ENCODE measurements at places on chromosomes 2 and 18.

- no peak for DNase-seq
These were observed 20.2 kb downstream of the GREB1L start for GRCh38 chr18:21262244-21262643.

GRCh38 chr2:121596221-121597080, 52.8 kb downstream of the CLASP1 start:
- DNase-seq, result no peak

GRCh38 chr2:110943070-110943634, 177.6 kb upstream of the BCL2L11 start:
- DNase-seq, result no peak

- no peak for DNase-seq
These were observed 5.4 kb upstream of the HPCAL1 start for GRCh38 chr2:10297191-10297830.

DNA sequence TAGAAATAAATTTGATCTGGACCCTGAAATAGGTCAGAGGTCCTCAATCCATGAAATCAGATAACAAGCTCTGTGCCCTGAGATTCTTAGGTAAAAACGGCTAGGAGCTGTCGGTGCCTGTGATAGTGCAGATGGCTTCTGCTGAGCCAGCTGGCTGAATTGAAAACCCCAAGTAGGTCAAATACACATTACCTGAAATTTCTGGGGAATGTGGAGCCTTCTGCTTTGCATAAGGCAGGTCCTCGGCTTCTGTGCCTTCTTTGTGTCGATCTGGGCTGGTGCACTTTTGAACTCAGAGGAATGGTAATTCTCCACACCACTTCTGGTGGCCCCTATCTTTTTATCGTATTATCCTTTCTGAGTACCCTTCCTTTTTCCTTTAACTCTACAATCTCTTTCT, 66.6 kb downstream of the CNTNAP5 start:
- no peak for DNase-seq

DNA sequence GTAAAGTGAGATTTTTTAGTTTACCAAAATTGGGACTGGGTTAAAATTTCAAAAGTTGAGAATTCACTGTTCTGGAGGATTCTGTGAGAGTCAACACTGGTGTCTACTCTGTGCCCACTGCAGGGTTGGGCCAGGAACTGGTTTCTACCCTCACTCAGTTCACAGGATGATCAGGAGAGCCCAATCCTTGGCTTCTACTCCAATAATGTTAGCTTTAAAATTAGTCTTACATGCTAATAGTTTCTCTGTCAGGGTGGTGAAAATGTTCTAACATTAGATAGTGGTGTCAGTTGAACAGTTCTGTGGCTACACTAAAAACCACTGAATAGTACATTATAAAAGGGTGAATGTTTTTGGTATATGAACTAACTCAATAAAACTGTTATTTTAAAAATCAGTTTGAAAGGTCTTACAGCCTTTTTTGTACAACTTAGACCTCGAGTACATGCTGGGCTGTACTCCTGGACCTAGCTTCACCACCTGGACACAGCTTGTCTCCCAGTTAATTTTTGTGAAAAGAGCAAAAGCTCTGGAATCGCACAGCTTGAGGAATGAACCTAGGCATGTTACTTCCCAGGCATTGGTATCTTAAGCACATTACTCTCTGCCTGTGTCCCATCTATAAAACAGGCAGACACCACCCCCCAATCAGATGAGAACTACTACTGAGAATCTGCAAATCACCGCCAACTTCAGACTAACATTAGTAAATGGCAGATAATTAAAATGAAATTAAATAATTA, 44.4 kb downstream of the ACVR1 start:
- DNase-seq, result no peak

- no peak for DNase-seq
These were observed 50.4 kb upstream of the BZW1 start for GRCh38 chr2:200761266-200761665.

- DNase-seq, result no peak
These were observed 338.3 kb downstream of the CYRIA start for GRCh38 chr2:16327326-16327725.

- no peak for DNase-seq
These were observed 261.0 kb upstream of the SIX3 start for GRCh38 chr2:44680424-44680971.

GRCh38 chr2:156192468-156192867, 140.1 kb downstream of the NR4A2 start:
- DNase-seq, result no peak

GRCh38 chr2:136116813-136117390, 1.0 kb downstream of the CXCR4 start:
- DNase-seq, result no peak

DNA sequence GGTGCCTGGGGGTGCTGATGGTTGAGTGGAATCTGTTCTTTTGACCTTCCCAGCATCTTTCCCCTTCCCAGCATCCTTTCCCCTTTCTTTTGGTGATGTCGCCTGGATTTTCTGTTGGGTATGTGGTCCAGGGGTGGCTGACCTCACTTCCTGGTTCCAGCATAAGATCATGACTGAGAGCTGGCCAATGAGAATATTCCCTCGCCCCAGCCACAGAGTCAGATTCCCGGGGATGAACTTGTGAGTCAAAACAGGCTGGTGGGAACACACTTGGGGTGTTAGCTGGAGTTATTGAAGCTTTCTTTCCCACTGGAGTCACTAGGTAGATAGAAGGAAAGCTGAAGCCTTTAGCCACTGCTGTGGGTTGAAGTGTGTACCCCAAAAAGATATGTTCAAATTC, 28.0 kb upstream of the FOSL2 start:
- DNase-seq, result no peak

DNA sequence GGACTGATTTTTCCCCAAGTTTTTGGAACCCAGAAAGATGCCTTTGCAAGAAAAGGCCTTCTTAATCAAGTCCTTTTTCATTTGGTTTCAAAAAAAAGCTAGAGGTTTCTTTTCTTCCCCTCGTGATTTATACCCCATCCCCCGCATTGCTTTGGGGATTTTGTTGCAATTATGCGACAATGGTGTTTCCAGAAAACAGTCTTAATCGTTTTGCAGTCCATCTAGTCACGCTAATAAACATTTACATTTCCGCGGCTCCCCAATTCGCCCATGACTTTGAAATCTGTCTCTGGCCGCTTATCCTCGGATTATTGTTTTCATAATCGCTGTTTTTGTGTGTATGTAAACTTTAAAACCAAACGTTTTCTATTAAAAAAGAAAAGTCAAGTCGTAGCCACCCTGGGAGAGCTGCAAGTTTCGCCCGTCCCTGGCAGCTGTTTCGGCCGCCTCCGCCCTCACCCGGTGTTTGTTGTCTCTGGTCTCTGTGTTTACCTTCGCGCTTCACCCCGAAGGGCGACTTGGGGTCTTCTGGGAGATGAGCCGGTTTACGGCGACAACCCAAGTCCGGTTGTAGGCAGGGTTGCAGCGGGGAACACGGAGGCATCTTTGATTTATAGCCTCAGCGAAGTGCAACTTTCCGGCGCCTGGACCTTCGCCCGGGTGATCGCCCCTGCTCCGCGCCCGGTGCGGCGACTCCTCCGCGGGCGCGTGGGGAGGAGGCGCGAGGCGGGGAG, 667 bp downstream of the SP9 start:
- DNase-seq, result no peak

- DNase-seq, result peak; percentile 18
These were observed at the start of gene REEP1 for GRCh38 chr2:86337244-86337835. Gene REEP1 (minus strand): TSS chr2:86337626. CDS start chr2:86337510, 116 bp downstream.

- DNase-seq, result no peak
These were observed 245.9 kb upstream of the SPOPL start for GRCh38 chr2:138255670-138256069.

DNA sequence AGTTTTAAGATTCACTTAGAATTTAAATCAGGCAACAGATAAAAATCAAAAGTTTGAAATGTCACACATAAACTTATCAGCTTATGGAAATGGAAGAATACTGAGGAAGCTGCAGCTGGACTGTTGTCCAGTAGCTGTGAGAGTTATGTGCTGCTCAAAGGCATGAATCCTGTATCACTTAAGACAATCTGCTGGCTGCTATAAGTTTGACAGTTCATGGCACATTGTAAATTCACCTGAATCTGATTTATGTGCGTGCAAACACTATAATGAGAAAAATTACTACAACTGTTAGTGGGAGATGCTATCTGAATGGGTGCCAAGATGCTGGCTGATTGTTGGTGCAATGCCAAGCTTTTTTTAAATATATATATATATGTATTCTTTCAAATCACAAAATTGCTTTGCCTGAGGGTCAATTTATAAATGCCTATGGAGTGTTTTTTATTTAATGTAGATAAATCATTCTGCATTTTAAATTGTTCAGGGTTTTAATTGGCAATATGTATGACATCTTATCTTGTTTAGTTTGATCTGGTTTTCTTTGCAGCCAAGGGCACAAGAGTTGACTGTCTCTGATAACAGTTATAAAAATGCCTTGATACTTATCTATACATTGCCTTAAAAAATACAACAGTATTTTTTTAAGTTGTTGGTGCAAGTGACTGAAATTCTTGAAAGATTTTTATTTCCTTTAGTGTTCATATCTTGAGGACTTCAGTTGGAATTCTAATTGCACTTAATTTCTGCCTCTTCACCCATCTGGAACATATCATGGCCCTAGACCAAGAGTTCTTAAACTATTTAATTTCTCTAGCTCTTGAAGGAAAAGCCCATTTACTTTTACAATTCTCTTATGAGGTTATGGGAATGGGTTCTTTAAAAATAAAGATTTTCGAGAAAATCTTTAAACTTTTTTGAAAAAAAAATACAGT, 48.7 kb downstream of the CAVIN2 start:
- DNase-seq, result no peak

- DNase-seq, result no peak
These were observed 73.1 kb downstream of the BOD1L2 start for GRCh38 chr18:57219964-57220363.

GRCh38 chr2:74130211-74130995, 17.3 kb downstream of the BOLA3 start:
- DNase-seq, result no peak

DNA sequence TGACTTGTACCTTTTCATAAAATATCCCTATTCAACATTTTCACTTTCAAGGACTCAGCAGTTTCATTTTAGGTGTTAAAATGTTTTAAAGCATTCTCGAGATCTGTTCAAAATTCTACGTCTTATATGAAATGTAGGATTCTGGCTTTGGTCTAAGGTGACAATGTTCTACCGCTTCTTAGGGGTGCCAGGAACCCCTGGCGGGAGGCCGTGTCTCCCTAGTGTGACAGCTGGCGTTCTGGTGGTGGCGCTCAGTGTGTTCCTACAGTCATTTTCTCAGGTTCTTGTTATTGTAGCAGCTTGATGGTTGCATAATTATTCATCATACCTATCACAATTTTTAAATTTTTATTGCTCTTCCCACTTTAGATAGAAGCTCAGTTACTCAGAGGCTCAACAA, 204.6 kb downstream of the AGAP1 start:
- DNase-seq, result no peak

DNA sequence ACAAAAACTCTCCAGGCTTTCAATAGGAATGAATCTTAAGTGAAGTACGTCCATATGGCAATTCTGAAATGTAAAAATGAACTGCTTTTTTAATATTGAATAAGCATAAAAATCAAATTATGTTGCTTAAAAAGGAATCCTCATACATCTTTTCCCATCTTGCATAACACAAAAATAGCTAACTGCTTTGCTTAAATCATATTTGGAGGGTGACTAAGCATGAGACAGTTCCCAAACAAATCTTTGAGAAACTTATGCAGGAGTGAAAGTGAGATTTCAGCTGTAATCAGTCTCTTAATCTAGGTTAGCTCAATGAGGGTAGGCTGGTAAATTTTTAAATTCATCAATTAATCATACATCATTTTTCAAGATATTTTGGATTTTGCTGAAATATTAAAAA, 111.5 kb downstream of the MBD5 start:
- no peak for DNase-seq

GRCh38 chr2:62587592-62587991, 81.6 kb upstream of the TMEM17 start:
- DNase-seq, result no peak
